ENCODE measurements at places on chromosomes 12 and 14.

- DNase-seq: no peak
These were observed 65.8 kb downstream of the KCNK10 start for GRCh38 chr14:88256997-88257950.

GRCh38 chr12:71075743-71076142 lies 82.1 kb downstream of the TSPAN8 start:
- DNase-seq: no peak

DNA sequence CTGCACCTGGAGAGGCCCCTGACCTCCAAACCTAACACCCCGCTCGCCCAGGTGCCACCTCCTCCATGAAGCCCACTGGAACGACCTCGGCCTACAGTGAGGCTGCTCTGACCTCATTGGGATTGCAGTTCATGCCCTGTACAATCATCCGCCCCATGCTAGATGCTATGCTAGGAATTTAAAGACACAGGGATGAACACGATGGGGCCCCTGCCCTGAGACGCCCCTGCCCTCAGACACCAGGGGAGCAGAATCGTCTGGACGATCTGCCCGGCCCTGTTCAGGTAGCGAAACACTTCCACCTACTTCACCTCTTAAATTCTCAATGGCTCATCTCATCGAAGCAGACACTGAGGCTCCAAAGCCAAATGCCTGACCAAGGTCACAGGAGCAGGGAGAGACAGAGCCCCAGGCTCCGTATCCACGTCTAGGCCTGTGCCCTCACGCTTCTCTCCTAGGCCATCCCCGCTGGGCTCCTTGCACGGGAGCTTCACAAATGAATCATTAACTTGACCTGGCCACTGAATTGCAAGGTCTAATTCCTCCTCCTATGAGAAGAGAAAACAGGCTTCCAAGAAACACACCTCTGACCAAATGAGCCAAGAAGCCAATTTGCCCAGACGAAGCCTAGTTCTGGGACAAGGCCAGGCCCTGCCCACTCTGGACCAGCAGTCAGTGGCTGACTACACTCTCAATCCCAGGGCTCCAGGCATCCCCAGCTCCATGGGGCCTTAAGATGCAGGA lies 35.2 kb downstream of the SCARB1 start:
- DNase-seq: no peak

DNA sequence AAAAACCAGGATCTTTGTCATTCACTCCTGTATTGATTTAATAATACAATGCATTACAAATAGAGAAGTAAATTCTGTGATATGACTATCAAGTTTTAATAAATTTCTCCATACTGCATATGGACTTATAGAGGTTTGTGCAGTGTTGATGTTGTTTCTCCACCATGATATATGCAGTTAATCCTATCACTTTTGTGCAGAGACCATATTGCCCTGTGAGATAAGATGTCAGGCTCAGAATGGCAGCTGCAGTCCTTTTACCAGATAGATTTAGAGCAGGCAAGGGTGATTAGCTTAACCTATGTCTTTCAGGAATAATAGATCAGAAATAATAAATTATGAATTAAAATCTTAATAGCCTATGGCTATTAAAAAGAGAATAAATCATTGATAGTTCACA lies 38.6 kb upstream of the KCNJ8 start:
- no peak for DNase-seq

DNA sequence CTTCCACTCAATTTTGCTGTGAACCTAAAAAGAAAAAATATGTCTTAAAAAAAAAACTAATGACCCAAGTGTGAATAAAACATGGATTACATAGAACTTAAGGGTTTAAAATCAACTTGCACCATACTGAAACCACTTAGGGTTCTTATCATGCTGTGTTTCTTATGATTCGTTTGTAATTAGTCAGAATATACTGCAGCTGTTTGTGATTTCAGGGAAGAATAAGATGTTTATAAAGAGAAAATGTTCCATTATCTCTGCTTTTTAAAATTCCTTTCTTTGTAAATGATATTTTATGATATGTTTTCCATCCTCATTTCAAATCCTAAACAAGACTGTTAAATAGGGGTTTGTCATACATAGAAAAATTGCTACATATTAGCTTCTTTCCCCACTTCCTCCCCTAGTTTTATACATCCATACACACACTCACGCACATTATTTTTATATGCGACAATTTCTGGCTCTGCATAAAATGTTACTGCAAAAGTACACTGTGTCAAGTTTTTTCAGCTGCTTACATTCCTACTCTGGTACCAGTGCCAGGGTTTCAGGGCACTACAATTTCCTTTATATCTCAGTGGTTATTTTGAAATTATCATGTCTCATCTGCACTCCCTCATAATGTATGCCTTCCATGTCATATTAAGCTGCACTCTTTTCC lies 275.2 kb upstream of the GARIN6 start:
- DNase-seq: no peak

DNA sequence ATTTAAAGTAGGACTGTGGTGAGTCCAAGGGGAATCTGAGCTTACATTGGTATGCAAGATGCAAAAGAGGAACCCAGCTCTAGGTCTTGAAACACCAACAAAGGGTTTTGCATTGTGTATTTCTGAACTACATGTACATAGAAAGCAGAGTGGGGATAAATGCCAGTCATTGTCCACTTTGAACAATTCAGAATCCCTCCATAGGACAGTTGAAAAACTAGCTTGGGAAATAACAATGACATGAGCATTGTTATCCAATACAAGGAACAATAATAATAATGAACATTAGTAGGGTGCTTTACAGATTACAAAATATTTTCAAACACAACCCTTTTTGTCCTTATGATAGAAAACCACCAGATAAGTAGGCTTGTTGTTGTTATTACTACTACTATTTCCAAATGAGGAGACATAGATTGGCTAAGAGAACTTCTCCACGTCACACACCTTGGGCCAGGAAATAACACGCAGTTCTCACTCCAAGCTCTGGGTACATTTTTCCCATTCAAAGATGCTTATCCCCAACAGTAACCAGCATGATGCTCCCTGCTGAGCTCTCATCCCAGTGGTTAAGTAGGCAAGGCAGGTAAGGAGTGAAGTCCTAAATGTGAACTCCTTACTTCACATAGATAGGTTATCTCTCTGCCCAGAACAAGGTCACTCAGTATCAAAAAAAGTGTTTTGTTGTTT lies 51.7 kb upstream of the RASSF8 start:
- peak; percentile 5 for DNase-seq

GRCh38 chr12:124233846-124234640 lies 60.9 kb upstream of the RFLNA start:
- peak; percentile 46 for DNase-seq

GRCh38 chr14:63155511-63156185 lies 48.6 kb upstream of the RHOJ start:
- no peak for DNase-seq

GRCh38 chr14:67892466-67893100 lies 73.0 kb downstream of the RAD51B start:
- DNase-seq: no peak

- peak; percentile 78 for DNase-seq
These were observed 482 bp upstream of the IFI27L2 start for GRCh38 chr14:94129758-94130414.

DNA sequence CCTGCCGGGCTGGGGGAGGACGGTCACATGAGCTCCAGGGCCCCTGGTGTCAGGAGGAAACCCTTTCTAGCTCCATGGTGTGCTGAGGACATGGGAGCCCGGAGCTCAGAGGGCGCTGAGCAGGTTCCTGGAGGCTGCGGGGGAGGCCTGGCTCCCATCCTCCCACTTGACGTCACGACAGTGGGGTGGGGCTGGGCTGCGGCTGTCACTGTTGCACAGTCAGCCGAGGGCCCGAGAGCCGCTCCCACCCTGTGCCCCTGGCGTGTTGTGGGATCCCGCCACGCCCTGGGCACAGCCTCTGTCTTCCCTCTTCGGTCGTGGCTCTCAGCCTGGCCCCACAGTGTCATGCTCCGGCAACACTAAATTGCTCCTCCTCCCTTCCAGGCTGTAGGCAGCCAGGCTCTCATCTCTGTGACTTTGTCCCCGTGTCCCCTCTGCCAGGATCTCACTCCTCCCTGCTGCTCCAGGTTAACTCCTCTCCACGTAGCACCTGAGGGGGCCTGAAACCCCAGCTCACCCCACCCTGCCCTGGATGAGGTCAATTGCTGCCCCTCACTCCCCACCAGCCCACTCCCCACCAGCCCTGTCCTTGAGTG lies 33.0 kb downstream of the BEGAIN start:
- peak; percentile 75 for DNase-seq

GRCh38 chr12:42091769-42092168 lies 52.9 kb downstream of the GXYLT1 start:
- no peak for DNase-seq

DNA sequence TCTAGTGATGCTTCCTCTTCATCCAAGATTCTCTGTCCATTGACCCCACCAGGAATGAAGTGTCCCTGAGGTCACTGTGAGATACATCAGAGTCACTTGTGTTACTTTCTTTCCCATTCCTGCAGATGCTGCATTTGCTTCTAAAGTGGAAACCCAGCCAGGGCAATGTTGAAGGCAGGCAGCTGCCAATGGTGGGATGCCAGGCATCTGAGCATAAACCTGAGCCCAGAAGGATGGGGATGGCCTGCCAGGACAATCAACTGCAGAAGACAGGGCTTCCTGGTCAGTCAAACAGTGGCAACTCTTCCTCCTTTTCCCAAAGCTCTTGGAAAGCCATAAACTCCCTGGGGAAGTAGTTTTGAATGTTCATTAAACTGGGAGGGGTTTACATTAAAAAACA lies 178.0 kb upstream of the TMEM132C start:
- DNase-seq: no peak

GRCh38 chr14:68676511-68676943 lies 116.3 kb downstream of the ZFP36L1 start:
- no peak for DNase-seq

DNA sequence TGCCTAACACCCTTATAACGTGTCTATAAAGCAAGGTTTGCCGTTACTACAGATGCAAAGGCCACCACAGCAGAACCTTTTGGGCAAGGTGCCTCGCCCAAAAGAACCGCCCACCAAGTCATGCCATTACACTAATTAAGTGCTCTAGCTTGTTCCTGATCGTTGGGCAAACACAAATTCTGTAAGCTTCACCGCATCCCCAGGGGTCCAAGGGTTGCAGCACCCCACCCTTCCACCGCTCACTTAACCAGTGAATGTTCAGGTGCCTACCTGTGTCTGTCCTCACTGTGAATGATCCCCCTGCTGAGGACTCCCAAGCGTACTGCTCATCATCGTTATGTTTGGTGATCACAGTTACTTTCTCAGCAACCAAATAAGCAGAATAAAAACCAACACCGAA lies 1.4 kb downstream of the HSP90AA1 start:
- DNase-seq: no peak

DNA sequence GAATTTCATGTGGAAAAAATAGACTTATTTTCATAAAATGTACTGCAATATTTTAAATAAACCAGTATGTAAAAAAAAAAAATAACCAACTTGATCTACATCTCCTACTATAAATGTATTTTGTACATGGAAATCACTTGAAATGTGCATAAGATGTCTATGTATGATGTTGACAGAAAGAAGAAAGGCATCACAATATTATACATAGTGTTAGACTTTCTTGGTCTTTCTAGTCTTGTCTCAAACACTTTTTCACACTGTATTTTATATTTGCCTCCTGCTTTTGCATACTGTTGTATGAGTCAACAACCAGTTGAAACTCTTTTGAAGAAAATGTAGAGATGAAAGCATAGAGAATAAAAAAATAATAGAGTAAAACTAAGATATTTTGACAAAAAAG lies 352.4 kb upstream of the MGAT4C start:
- no peak for DNase-seq

DNA sequence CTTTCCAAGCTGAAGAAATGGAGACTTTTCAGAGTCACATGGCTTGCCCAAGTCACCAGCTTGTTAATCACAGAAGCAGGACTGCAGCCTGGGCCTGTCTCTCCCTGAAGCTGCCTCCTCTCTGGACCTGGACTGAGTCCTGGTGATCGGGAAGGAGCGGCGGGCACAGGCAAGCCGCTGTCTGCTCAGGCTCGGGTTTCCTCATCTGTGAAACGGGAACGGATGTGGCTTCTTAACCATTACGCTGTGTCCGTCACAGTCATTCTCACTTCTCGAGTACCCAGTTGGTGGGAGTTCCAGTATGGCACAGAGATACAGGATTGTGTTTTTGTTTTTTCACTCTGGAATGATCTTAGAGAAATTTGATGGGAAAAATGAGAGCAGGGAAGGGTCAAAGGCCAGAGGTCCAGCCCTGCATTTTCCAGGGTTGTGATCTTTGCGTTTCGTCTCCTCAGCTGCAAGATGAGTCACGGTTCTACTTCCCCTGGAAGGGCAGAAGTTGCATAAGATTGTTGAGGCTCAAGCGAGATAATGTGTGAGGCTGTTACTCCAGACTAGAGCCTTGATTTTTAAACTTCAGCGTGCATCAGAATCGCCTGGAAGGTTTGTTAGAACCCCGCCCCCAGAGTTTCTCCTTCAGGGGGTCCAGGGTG lies 7.6 kb upstream of the LRTM2 start:
- DNase-seq: peak; percentile 91

DNA sequence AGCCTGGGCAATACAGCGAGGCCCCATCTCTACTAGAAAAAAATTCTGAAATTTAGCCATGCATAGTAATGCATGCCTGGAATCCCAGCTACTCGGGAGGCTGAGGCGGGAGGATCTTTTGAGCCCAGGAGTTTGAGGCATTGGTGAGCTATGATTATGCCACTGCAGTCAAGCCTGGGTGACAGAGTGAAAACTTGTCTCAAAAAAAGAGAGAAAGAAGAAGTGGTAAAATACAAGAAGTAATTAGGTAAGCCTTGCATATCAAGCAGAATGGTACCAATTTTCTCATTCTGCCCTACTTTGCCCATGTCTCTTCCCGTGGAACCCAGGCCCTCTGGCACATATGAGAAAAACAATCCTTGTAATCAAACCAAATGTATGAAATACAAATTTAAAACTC lies 70.7 kb downstream of the SUSD6 start:
- no peak for DNase-seq

GRCh38 chr14:31051511-31051910 lies 25.3 kb upstream of the STRN3 start:
- peak; percentile 52 for DNase-seq

DNA sequence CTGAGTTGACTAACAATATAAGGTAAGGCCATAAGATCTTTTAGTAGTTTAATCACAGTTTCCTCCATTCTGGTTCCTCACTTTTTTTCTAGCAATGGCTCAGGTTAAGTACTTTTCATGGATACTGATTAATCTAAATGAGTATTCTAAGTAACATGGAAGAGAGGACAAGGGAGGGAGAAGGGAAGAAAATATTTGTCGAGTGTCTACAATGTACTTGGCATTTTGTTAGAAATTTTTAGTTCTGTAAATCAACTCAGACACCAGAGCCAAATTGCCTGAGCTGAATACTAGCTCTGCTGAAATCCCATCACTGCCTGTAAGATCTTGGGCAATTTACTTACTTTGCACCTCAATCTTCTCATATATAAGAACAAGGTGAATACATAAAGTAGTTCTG lies 20.2 kb downstream of the RERG start:
- DNase-seq: no peak

DNA sequence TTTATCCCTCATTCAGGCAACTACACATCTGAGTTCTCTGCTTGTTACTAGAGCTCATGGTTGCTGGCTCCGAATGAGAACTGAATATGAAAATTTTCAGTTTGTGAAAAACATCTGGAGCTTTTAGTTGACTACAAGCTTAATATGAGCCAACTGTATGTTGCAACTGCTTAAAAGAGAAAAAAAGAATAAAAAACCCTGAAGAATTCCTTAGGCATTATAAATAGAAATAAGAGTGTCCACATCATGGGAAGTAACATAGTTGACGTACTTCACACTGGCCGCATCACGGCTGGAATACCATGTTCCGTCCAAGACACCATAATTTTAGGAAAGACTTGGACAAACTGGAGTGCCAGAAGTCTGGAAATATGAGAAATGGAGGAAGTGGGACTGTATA lies 57.9 kb downstream of the PDE3A start:
- DNase-seq: no peak

- DNase-seq: no peak
These were observed 117.5 kb downstream of the DACT1 start for GRCh38 chr14:58755031-58755925.
